ENCODE measurements at places on chromosomes 6 and 20.

- no peak for DNase-seq
Observed at GRCh38 chr6:54266400-54266923, 41.8 kb upstream of the TINAG start.

DNA sequence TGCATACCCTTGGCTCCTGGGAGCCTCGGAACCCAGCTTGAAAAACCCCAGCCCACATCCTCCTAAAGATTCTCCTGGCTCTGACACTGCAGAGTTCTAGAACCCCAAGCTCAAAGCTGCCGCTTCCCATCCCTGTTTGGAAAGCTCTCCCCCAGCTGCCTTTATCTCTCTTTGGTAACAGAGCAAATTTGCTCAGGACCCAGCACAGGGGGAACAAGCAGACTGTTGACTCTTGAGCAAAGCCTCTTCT is 38.9 kb downstream of the HNF4A start:
- DNase-seq, result no peak

DNA sequence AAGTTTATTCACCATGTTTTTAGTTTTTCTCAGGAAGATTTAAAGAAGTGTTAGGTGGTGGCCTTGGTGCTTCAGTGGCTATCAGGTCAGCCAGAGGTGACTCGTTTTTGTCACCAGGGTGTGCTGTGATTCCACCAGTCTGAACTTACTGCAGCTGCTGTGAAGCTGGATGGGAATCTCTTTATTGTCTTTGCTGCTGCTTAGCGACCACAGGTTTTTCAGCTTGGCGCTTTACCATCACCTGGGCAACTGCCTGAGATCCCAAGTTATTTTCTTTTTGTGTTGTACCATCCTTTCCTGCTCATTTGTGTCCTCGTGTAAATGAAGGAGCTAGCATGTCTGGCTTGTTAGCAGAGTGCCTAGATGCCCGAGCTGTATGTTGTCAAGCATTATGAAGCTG is 146.9 kb downstream of the MACROD2 start:
- no peak for DNase-seq

DNA sequence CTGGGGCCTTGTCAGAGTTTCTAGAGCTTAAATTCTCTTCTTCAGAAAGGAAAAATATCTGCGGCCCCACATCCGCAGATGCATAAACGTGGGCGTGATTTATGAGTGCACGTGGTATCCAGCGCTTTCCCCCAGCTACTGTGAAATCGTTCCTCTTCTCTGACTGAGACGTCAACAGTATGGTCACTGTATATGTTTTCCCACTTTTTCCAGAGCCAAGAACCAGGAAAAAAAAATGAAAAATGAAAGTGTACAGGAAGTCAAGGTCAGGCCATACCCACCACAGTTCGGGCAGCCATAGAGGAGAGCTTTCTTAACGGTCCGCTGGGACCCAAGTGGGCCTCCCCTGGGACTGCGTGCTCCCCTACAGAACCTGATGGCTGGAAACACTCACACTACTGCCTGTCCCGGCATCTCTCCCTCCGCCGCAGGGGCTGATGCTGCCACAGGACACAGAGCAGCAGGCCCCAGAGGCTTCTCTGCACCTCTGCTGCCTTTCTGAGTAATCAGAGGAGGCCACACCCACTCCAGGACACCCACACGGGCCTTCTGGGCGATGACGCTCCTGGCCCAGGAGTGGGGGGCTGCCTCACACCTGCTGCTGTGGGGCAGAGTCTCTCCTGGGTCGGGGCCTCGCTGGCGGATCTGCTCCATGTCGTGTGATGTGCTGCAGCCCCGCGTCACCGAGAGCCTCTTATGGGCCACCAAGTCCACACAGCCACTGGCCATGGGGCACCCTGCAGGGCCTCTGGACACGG is 16.4 kb upstream of the STX16 start:
- DNase-seq, result peak; percentile 42

DNA sequence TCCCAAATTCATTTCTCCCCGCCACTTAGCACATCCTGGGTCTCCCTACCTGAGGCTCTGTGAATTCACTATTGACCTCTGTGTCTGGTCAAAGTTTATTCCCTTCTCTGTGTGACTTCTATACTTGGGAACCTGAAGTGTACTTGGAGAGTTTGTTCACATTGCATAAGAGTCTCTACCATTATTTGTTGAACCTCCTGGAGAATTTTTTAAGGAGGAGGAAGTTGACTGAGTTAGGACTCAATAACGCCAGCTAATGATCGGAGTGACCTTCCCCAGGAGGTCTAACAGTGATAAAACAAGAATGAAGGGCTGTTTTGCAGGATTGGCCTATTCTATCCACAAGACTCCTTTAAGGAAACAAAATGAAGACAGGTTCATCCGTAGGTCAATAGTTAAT is 23.6 kb downstream of the STMND1 start:
- no peak for DNase-seq

- no peak for DNase-seq
Observed at GRCh38 chr6:43848671-43849391, 78.8 kb downstream of the VEGFA start.

GRCh38 chr20:25353747-25354705 is 36.6 kb downstream of the ABHD12 start:
- DNase-seq, result no peak

GRCh38 chr6:143545165-143545564 is 33.6 kb upstream of the FUCA2 start:
- DNase-seq, result no peak

GRCh38 chr6:110002676-110003075 is 24.6 kb downstream of the GPR6 start:
- DNase-seq, result no peak
